DMS153 (cell line): ENCODE measurements at places on chromosomes 2 and 18.

- no peak for DNase-seq
Measured at GRCh38 chr2:49770919-49771318, 616.6 kb upstream of the FSHR start.

- no peak for DNase-seq
Measured at GRCh38 chr18:34971313-34971712, 69.9 kb upstream of the MAPRE2 start.

DNA sequence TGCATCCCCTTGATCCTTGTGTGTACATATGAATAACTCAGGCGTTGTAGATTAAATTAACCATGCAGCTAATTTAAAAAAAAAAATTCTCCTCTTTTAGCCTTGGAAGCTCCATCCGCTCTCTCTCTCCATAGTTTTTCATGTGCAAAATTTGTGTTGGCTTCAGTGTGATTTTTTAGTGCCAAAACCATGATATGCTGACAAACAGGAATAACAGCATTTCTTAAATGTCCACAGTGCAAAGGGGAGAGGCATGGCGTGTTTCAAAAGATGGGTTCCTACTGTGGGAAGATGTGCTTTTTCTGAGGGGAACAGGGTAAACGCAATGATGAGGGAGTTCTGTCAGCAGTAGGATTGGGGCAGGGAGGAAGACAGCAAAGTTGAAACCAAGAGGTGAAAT is 247.0 kb downstream of the ICOS start:
- DNase-seq: no peak

DNA sequence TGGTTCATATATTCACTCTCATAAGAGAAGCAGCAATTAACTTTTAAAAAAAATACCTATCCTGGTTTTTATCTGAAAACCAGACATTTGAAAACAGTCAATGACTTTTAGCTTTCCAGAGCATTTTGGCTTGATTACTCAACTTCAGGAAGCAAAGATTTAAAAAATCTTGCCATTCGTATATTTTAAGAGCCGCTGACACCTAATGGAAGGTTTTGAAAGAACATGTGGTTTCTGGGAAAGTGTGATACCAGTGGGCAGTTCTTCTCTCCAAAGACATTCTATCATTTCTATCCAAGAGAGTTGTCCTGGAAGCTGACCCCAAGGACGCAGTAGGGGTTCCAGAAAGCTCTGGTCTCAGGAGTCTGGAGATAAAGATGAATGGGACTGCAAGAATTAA is 234.7 kb downstream of the TTC32 start:
- no peak for DNase-seq

- no peak for DNase-seq
Measured at GRCh38 chr2:10658041-10658913, 31.5 kb downstream of the NOL10 start.

GRCh38 chr18:1244397-1245122 is 339.9 kb downstream of the ADCYAP1 start:
- DNase-seq: no peak

DNA sequence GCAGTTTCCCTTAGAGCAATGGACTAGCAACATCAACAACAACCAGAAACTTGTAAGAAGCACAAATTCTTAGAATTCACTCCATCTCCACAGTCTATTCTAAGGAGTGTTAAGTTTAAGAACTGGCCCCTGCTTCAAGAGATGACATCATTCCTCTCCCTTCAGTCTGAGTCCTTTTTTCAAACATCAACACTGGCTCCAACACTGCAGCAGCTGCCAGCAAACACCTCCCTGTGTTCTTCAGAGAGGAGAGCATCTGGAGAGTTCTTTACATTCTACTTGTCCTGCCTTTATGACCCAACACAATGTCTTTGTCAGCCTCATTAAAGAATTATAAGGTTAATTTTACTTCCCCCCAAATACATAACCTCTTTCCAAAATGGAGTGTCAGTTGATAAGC is 122.3 kb downstream of the HNMT start:
- no peak for DNase-seq

DNA sequence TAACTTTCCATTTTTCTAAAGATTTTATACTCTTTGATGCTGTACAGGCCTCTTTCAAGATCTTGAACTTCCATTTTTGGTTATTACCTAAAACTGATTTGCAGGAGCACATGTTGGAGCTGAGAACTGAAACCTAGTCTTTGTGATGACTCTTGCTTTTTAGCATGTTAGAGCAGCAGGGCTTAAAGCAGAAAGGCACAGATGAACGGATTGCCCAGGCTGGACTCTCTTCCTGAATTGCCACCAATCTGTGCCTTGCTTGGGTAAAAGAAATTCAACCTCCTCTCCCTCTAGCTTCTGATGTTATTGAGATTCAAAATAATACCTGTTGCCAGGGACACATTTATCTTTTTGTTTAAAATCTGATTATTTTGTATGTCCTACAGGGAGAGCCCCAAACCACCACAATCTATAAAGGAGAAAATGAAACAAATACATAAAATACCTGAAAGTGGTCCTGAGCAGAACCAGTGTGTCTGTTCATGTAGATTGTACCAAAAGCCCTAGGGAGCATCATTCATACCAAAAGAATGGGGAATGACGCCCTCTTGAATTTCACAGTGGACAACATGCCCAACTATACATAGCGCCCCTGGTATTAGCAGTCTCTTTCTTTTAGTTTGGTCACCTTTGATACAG is 277.0 kb upstream of the MAP2 start:
- DNase-seq: no peak

DNA sequence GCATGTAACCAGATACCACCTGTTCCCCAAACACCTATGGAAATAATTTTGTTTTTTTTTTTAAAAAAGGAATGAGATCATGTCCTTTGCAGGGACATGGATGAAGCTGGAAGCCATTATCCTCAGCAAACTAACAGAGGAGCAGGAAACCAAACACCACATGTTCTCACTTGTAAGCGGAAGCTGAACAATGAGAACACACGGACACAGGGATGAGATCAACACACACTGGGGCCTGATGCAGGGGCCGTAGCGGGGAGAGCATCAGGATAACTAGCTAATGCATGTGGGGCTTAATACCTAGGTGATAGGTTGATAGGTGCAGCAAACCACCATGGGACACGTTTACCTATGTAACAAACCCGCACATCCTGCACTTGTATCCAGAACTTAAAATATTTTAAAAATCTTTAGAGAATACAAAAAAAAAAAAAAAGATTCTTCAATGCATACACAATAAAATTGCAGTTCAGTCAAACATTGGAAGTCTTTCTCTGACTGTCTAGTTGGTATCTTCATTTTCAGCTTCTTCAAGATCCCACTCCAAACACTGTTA is 11.6 kb upstream of the CASP10 start:
- DNase-seq: peak; percentile 53

GRCh38 chr2:71697106-71698004 is 244.0 kb downstream of the DYSF start:
- DNase-seq: no peak

DNA sequence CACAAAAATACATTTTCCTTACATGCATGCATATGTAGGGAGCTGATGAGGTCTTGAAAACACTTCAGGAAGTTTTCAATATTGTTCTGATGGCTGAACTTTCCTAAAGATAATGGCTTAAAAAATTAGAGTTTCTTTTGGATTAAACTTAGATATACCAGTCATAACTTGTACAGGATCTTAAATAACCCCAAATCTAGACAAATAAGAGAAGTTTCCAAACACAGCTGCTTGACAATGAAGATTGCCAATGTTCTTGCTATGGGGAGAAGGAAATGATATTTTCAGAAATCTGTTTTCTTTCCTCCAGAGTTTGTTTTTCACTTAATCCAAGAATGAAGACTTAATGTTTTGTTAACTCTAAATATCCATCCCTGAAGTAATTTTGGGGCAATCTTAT is 54.6 kb upstream of the SPTBN1 start:
- no peak for DNase-seq
